Thoracic aorta (tissue), 2 donors: ENCODE measurements at places on chromosomes 3 and 15. TPM values are rescaled to one million over a fixed set of nuclear protein-coding genes. Genes with fewer than 3 reads are reported as not detected.

The RASGRP1 gene
- total RNA-seq: 2.6 TPM

The CCR9 gene
- not detected for total RNA-seq

The RARRES1 gene
- total RNA-seq: 63.8 TPM

The GP5 gene
- total RNA-seq: not detected

DNA sequence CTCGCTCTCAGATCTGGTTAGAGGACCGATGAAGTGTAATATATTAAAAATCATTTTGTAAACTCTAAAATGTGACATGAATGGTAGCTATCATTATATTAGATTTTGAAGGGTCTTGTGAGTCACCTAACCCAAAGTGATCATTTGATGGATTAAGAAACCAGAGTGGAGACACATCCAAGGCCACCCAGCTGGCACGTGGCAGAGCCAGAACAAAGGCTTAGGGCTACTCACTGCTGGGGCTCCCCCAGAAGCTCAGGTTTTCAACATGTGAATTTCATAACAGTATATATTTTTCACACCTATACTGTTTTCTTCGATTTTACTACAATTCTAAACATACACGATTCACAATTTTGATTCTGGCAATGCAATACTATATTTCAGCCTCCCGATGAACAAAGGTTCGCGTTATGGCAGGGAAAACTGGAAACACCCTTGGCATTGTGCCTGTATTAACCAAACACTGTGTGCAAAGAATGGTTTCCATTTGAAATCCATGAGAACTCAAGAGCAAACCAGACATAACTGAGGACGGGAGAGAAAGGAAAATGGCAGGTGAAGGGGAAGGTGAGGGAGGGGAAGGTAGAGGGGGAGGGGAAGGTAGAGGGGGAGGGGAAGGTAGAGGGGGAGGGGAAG is 88.9 kb downstream of the ADAMTS17 start:
- H3K36me3 ChIP-seq: no peaks in the 10 kb centered on the region
- no peak for DNase-seq

- no peak overlapping the region for H3K4me3 ChIP-seq
- no peak for DNase-seq
- H3K27me3 ChIP-seq: no peaks in the 10 kb centered on the region
- peaks cover 30% of the 10 kb centered on the region for H3K4me1 ChIP-seq
Observed at GRCh38 chr3:149452036-149452435, 22.5 kb upstream of the TM4SF4 start.

DNA sequence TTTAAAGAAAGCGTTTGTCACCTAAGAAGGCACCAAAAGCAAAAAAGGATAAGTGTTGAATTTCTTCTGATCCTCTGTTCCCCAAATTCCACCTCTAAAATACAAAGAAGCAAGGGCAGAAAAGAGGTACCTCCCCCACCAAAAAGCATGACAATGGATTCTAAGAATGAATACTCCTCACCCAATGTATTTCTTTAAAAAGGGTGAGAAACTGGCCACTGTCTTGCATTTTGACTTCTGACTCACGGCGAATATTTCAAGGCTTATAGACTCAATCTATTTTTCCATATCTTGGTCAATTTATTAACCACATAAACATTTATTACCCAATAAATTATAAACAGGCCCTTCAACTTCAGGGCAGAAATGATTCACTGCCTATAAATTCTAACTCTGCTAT is 131.1 kb downstream of the NR1I2 start:
- H3K4me3 ChIP-seq: no peak overlapping the region
- H3K27me3 ChIP-seq: no peaks in the 10 kb centered on the region
- no peak overlapping the region for H3K27ac ChIP-seq

DNA sequence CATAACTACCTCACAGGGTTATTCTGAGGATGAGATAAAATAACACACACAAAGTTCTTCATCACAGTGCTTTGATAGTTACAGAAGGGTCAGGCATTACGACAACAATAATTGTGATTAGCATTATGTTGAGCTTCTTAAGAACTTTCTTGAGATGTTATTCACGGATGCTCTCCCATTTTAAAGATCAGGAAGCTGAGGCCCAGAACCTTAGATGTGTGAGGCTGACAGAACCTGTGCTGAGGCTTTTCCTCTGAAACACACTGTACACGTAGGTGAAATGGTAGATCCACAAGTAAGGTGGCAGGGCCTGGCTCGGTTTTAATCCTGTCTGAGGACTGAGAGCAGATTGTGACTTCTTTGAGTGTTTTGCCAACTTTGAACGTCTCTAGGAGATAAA is 211.2 kb upstream of the BHLHE40 start:
- H3K27ac ChIP-seq: no peak overlapping the region
- H3K4me3 ChIP-seq: no peak overlapping the region
- peaks cover 19% of the 10 kb centered on the region for H3K36me3 ChIP-seq
- peaks cover 26% of the 10 kb centered on the region for H3K4me1 ChIP-seq
- DNase-seq: no peak
- H3K27me3 ChIP-seq: no peaks in the 10 kb centered on the region

DNA sequence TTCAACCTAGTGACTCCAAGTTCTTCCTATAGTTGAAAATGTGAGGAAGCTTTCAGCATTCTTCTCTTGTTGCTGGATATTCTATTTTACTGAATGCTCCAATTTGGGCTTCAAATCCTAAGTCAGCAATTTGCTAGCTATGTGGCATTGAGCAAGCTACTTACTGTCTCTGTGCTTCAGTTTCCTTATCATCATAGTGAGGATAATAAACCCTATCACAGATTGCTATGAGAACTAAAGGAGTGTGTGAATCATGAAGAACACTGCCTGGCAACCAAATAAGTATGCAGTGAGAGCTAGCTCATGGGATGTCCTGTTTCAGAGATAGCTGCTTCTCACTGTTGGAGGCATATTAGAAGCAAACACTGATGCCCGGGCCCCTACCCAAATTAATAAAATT is 163.8 kb upstream of the CDIN1 start:
- H3K27me3 ChIP-seq: no peaks in the 10 kb centered on the region
- no peak for DNase-seq
- no peak overlapping the region for H3K4me3 ChIP-seq
- H3K27ac ChIP-seq: no peak overlapping the region

GRCh38 chr3:77427528-77427927 is 387.6 kb downstream of the ROBO2 start:
- H3K27me3 ChIP-seq: no peaks in the 10 kb centered on the region
- no peaks in the 10 kb centered on the region for H3K4me1 ChIP-seq
- H3K36me3 ChIP-seq: no peaks in the 10 kb centered on the region
- H3K4me3 ChIP-seq: no peak overlapping the region
- DNase-seq: no peak
